ENCODE measurements at places on chromosomes 2 and 18. TPM values are rescaled to one million over a fixed set of nuclear protein-coding genes. Genes with fewer than 3 reads are reported as not detected.

SIX2 gene
- total RNA-seq: not detected

GPR35 gene
- total RNA-seq: 0.16 TPM

DSC1 gene
- total RNA-seq: not detected

PLEKHM3 gene
- 4.0 TPM for total RNA-seq

STON1 gene
- total RNA-seq: 1.3 TPM

IL36G gene
- total RNA-seq: not detected

ZNF385B gene
- not detected for total RNA-seq

PPP4R1 gene
- total RNA-seq: 17.5 TPM

SCN9A gene
- total RNA-seq: 1.1 TPM

PREPL gene
- total RNA-seq: 33.8 TPM

CCT7 gene
- total RNA-seq: 547 TPM

CEP68 gene
- total RNA-seq: 6.9 TPM

SLC5A7 gene
- total RNA-seq: not detected

KCNG2 gene
- not detected for total RNA-seq

SPHKAP gene
- not detected for total RNA-seq

RNU2-63P gene
- total RNA-seq: not detected

C1QL2 gene
- total RNA-seq: not detected

PAIP2B gene
- total RNA-seq: 0.27 TPM

MEP1B gene
- not detected for total RNA-seq

OR6B2 gene
- total RNA-seq: not detected

ZNF892 gene
- 2.9 TPM for total RNA-seq

ACVR2A gene
- 3.2 TPM for total RNA-seq

PTPN2 gene
- total RNA-seq: 27.2 TPM

REG3G gene
- total RNA-seq: 1.1 TPM

SERPINB12 gene
- total RNA-seq: not detected

CNGA3 gene
- not detected for total RNA-seq

FSHR gene
- not detected for total RNA-seq

KLHL14 gene
- 0.03 TPM for total RNA-seq

ATP6V1B1 gene
- 0.41 TPM for total RNA-seq

DUSP19 gene
- total RNA-seq: 1.5 TPM

NEU2 gene
- not detected for total RNA-seq

PLEKHH2 gene
- total RNA-seq: 3.6 TPM

OXER1 gene
- total RNA-seq: not detected

PARD6G gene
- total RNA-seq: 3.1 TPM

All from A375 (cell line).